ENCODE measurements at places on chromosomes 2 and 18. TPM values are rescaled to one million over a fixed set of nuclear protein-coding genes. Genes with fewer than 3 reads are reported as not detected.

The TEX44 gene
- not detected for total RNA-seq

DNA sequence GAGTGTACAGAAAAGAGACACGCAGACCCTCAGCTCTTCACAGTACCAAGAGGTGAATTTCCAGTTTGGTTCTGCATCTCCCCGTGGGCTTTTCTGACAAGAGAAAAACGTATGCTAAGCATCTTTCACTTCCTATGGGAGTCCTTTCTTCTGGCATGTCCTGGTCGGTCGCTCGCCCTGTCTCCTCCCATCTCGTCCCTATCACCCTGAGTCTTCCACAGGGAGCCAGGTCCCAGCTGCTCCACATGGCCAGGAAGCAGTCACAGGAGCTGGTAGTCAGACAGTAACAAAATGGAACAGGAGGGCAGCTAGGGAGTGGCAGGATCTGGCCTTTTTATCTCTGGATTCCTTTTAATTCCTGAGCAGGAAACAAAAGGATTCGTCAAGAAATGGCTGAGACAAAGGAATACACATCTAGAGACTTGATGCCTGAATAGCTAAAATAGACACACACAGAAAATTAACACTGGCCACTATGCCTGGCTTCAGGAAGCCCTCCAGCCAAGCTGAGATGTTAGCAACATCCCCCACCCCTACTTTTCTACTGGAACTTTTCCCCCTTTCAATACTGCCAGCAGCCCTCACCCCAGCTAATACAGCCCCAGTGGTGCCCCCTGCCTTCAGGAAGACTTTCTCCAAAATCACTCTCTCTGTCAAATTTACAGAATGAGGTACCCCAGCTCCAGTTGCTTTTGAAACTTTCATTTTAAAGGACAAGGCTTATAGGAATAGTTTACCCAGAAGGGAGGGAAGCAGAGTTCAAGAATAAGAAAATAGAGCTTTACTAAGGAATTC, 136.1 kb downstream of the DNER start:
- no peak for DNase-seq

- no peak for DNase-seq
Observed at GRCh38 chr2:241885291-241885945, 15.9 kb downstream of the RTP5 start.

DNA sequence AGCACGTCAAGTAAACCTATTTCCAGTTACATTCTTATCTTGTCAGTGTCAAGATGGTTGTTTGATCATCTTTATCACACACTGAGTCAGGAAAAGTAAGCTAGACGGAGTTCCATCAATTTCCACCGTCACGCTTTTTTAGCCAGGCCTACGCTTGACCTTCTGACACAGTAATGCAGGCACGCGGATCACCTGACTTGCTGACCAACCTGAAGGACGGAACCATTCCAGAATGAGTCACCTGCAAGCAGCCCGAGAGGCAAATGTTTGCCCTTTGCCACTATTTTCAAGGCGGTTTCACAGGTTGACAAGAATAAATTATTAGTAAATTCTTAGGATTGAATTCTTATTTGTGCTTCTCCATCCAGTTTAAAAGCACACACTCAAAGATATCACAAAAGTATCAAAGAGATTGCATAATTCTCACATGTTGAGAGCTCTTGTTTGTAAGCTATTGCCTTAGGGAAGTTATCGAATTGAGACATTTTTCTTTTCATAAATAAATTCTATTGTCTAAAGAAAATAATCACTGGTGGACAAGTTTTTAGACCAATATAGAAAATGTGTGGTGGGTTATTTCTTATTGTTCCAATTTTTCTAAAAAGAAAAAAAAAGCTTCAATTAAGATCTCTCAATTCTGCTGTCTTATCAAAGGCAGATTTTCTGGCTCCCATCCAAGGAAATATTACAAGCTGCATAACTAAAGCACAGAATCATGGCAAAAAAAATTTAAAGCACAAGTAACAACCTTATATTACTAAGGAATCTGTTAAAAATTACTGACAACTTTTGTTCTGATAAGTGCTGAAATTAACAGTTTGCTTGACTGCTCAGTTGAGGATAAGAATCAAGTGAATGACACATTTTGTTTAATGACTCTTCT, 31.9 kb downstream of the UXS1 start:
- DNase-seq, result no peak

DNA sequence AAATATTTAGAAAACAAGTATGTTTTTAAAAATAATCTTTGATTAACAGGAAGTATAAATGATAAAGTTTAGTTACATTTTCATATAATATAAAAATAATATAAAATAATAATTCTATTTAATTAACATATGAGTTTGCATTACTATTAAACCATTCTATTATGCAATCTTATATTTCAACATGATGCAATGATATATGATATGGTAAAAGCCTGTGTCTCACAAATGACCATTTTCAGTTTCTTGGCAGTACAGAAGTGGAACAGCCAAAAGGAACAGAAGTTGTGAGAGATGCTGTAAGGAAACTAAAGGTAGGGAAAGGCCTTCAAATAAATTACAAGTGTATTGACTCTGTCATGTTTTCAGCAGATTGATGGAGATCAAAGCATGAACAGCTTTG, 230.8 kb downstream of the GULP1 start:
- no peak for DNase-seq

GRCh38 chr2:127007652-127008051, 99.3 kb downstream of the BIN1 start:
- no peak for DNase-seq
